Stimulated activated CD4-positive, alpha-beta T cell treated with anti-CD3 and anti-CD28 coated beads, Interleukin-2, amount 100 ng/mL, for 48 hours (primary cell): ENCODE measurements at places on chromosomes 5 and 9.

DNA sequence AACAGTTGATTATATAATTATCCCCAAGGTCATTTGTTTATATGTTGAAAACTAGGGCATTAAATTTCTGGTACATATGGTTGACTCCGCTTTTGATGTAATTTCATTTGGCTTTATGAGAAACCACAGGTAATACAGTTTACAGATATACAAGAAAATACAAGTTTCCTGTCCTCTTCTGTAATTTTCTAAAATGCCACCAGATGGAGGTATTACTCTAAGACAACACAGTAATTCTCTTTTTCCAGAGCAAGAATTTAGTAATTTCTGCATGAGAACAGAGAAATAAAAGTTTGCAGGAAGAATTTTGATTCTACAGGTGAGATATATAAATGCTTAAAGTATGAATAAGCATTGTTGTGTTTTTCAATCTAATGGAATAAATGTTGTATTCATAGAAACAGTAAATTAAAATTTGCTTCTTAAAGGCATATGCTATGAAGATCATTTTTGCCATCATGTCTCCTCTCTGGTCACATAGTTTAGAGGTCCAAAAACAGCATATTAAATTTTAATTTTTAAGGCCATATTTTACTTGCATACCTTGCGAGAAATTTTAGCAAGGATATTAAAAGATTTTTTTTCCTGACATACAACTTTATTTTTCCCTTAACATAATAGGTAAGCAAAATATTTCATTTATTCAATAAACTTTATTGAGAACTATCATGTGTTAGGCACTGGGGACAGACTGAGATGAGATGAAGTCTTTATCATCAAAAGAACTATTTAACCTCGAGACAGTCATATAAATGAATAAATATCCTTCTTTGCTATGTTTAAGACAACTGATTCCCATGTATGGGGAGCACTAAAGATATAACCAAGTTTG is 22.7 kb downstream of the CHD1 start:
- DNase-seq, result no peak

DNA sequence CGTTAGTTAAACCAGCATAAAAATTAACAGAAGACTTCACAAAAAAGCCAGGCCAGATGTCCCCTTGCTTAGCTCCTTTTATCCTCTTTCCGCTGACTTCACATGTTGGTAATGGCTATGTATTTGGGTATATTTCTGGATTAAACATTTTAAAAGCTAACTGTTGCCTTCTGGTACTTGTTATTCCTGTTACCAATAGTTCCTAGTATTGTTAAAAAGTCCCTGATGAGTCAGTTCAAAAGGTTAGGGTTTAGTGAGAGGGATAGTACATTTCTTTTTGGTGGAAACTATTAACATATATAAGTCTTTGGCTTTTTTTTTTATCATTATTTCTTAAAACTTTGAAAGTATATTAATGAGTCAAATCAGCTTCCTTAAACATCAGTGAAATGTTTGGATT is 103.2 kb upstream of the ELL2 start:
- no peak for DNase-seq

- no peak for DNase-seq
Measured at GRCh38 chr9:101264727-101265126, 120.1 kb downstream of the BAAT start.

DNA sequence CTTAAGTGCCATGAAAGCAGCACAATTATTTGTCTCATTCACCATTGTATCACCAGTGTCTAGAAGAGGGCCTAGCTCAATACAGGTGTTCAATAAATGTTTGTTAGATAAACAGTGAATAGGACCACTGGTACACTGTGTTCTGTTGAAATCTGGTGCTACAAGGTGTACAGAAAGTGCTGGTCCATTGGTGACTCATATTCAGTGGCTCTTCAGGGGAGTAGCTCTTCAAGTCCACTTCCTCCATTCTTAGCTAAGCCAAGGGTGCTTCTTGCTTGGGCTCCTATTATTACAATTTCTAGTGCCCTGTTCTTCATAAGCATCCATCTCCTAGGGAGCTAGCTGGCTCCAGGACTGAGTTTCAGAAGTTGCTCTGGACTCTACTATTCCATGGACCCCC is 6.4 kb upstream of the FCHO2 start:
- no peak for DNase-seq

DNA sequence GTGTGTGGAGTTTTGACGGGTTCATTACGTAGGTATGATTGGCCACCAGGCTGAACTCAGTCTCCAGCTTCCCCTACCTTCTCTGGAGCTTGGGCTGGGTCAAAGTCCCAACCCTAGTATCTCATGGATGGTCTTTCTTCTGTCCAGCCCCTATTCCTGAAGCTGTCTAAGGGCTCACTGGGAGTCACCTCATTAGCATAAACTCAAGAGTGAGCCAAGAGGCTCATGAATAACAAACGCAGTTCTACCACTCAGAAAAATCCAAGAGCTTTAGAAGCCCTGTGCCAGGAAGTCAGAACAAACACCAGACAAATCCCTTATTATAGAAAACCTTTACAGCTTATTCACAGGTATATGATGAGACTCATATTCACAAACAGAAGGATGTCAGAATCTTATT is 180.3 kb upstream of the NFIL3 start:
- no peak for DNase-seq

GRCh38 chr5:51387884-51388275 is 4.6 kb downstream of the ISL1 start:
- DNase-seq, result no peak

DNA sequence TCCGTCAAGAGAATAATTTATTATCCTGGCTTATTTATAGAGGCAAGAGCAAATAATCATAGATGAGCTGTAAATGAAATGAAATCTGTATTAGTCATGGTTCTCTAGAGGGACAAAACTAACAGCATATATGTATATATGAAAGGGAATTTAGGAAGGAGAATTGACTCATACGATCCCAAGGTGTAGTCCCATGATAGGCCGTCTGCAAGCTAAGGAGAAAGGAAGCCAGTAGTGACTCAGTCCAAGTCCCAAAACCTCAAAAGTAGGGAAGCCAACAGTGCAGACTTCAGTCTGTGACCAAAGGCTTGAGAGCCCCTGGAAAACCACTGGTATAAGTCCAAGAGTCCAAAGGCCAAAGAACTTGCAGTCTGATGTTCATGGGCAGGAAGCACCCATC is 515.9 kb upstream of the CYLC2 start:
- no peak for DNase-seq

DNA sequence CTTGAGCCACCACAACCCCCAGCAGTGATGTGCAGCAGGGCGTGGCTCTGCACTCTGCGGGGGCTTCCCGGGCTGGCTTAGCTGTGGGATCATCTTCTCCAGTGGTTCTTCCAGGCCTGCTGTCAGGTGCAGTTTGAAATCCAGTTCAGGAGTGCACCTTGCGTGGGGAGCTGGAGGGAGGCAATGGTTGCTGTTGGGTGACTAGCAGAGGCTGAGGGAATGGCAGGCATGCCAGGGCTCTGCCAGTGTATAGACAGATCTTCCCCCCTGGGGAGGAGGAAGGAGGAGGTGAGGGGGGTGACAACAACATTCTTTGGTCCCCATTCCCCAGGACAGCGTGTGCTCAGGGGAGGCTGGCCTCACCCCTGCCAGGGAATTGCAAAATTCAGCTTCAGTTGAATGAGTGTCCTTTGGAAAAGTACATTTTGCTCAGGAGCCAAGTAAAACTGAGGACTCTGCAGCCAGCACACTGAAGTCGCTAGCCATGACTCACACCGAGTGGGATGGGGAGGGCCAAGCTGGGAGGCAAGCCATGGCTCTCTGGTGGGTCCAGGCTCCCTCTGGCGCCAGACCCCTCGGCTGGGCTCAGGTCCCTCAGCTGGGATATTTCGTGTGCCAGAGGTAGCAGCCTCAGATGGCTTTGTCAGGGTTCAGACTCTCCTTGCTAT is 35.0 kb downstream of the ERGIC1 start:
- DNase-seq, result no peak

DNA sequence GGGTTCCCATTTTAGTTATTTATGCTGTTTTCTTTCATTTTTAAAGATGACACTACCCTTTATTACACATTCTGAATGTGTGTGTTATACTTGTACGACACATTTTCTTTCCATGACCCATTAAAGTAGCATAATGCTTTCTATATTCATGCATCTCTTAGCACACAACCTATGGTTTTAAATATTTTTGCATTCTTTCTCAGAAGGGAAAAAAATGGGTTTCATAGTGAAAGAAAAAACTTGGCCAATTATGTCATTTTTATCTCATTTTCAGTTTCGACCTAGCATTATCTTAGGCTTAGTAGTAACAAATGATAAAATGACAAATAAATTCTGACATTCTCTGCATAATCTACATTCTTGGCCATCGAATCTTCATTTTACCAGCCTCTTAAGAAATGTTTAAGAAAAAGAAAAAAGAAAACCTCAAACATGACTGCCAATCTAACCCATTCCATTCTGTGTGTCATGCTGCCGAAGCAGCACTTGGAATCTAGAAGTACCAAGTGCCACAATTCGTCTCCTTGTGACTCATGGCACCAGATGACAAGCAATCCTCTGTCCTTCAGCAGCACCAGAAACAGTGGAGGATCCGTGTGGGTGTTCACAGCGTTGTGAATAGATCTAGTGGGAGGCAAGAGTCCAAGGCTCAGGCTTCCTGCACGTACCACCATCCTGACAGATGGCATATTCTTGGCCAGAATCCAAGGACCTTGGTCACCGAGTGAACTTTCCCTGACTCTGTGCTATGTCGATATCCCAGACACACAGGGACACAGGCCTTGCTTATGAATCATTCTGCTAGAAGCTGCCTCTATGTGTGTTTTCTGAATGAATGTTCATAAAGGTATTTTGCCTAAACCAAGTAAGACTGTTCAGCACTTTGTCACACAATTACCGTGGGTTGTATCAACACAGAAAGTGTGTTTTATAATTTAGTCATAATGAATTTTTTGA is 502.7 kb downstream of the NR2F1-AS1 start:
- DNase-seq, result no peak

GRCh38 chr9:126131066-126132010 is 195.3 kb upstream of the MVB12B start:
- DNase-seq, result no peak

DNA sequence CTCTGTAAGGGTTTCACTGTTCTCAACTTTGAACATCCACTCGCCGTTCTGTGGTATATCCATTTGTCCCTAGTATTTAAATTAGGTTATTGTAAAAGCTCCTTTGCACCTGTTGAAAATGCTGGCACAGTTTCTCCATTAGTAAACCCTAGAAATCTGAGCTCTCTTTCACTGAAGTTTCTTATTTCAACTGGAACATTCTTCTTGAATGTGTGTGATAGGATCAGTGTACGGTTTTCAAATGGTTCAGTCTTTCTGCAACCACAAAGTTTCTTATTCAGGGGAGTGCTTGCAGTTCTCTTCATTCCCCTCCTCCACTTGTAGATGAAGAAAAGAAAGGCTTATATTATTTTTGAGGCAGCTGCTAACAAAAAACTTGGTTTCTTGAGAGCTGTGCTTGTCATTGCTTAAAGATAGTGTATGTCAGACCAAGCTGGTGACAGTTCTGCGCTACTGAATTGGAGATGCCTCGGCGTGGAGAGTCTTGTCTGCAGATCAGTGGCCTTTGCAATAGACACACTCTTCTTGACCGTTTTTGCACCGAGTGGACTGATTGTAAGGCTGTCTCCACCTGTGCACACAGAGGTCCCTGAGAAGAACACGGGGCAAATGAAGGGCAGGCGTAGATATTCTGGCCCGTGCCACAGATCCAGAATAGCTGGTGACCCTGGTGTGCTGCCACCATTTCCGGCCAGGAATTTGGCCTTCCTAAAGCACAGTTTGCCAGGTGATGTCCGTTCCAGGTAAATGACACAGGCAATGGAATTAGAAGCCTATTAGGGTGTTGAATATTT is 102.2 kb downstream of the TRIO start:
- no peak for DNase-seq
